ENCODE measurements at places on chromosomes 4 and X.

DNA sequence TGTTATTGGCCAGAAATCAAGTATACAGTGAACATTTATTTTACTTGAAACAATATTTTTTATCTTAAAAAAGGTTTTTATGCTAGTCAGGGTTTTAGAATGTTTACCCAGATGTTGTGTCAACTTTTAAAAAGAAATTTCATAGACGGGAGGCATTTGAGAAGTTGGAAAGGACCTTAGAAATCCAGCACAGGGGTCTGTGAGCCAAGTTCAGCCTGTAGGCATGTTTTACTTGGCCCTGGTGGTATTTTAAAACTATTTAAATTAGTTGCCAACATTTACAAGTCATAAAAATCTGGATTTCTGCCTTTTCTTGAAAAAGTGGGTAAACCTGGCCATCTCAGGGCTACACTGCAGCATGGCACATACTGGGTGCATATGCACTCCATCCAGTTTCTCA is 25.5 kb upstream of the FHL1 start:
- DNase-seq = no peak

DNA sequence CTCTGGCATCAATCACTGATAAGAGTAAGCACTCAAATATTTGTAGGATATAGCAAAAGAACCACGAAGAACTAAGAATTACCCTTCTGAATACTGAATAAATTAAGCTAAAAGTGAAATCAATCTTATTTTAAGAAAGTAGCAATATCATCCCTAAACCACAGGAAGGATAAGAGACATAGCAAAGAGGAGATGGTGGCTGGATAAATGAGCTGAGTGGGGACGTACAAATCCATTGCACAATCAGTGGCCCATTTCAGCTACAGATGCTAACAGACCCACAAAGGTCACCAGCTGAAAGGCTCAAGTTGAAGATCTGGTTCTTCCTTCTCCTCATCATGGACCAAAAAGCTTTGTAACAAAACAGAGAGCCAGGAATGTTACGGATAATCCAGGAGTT is 77.1 kb downstream of the SLC9A7 start:
- peak; percentile 47 for DNase-seq

DNA sequence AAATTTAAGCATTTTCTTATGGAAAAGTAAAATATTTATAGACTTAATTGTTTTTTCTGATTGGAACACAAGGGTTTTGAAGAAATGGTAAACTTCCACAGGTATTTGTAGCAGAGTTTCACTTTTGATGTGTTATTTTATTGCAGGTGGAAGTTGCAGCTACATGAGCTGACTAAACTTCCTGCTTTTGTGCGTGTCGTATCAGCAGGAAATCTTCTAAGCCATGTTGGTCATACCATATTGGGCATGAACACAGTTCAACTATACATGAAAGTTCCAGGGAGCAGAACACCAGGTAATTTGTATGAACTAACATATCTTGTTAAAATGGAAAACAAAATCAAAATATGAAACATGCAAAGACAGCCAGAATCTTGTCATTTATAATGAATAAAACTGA is 117.4 kb downstream of the DIPK2B start:
- DNase-seq = peak; percentile 17

DNA sequence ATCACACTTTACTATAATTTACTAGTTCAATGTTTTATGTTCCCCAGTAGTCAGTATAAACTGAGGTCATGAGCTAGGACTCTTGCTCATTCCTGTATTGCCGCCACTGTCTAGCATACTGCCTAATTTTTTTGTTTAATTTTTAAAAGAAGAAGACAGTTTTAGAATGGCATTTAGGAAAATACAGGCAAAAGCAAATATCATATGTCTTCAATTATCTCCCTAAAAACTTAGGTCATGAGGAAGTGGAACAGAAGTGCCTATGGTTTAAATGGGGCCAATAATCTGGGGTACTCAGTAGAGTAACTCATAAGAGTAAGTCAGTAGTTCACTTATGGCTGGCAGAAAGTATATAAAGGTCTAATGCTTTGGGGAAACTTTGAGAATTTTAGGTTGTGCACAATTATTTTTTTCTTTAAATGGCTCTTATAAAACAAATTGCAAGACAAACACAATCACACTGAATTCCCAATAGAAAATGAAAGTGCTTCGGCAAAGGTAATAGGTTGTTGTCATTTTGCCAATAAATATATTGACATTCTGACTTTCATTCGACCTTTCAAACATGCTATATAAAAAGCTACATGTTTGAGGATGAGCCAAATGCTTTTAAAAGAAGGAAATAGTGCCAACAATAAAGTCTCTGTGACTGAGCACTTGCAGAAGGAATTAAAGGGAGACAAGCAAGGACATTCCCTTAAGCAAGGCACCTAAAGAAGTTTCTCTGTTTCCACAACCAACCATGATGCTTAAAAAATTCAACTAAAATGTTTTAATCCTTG is 390.1 kb downstream of the PDGFC start:
- DNase-seq = no peak

DNA sequence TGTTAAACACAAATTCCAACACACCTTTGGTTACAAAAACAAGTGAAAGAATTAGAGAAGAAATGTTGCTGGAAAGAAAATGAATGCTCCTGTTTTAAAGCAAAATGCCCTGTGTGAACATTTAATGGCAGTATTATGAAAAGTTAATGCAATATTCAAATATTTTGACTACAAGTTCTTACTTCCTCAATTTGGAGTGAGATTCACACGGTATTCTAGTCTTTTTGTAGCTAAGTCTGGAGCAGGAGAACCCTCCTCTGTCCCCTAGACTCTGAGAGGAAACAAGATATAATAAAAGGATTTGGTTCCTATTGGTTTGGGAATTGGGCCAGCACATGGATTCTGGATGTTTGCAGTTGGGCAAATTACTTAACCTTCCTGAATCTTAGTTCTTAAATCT is 12.7 kb downstream of the MAD2L1 start:
- no peak for DNase-seq

GRCh38 chr4:110071466-110071865 is 126.9 kb downstream of the ELOVL6 start:
- no peak for DNase-seq

DNA sequence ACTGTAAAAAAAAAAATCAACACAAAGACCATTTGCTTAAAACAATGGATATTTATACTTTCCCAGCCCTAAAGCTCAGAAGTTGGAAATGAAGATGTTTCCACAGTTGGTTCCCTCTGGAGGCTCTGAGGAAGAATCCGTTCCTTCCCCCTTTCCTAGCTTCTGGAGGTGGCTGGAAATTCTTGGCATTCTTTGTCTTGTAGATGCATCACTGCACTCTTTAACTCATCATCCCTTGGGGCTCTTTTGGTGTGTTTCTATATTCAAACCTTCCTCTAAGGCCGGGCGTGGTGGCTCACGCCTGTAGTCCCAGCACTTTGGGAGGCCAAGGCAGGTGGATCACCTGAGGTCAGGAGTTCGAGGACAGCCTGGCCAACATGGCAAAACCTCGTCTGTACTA is 78.7 kb downstream of the VCX3A start:
- no peak for DNase-seq

DNA sequence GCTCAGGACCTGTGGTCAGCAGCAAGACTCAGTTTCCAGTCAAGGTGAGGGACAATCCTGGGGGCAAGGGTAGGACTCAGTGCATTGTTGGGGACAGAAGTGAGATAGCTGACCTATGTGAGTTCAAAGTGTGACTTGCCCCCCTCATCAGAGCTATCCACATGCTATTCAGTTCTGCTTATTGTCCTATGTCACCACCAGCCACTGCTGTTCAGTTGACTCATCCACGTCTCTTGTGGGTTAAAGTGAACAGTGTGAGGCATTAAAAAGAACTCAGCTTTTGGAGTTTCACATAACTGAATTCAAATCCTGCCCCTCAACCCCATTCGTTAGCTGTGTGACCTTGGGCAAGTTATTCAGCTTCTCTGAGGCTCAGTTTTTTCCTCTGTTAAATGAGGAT is 4.4 kb upstream of the APLN start:
- DNase-seq = no peak

DNA sequence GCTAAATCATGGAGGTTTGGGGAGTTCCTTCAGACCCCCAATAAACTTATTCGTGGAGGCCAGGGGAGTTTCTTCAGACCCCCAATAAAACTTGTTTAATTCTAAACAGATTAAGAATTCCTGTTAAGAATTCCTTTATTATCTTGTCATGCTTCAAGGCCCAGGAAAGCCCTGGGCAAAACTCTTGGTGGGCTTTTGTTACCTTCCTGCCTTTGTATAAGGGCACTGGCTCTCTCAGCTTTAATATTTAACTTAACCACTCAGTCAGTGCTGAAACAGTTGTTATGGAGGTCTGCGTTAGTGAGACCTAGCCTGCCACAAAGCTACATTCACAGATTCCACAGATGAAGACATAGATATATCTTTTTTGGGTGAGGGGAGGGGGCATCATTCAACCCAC is 29.0 kb upstream of the LGI2 start:
- no peak for DNase-seq
